ENCODE measurements at places on chromosomes 1 and 21. TPM values are rescaled to one million over a fixed set of nuclear protein-coding genes. Genes with fewer than 3 reads are reported as not detected.

- no peak for DNase-seq
Observed at GRCh38 chr21:42857216-42857615, 22.1 kb downstream of the WDR4 start.

DNA sequence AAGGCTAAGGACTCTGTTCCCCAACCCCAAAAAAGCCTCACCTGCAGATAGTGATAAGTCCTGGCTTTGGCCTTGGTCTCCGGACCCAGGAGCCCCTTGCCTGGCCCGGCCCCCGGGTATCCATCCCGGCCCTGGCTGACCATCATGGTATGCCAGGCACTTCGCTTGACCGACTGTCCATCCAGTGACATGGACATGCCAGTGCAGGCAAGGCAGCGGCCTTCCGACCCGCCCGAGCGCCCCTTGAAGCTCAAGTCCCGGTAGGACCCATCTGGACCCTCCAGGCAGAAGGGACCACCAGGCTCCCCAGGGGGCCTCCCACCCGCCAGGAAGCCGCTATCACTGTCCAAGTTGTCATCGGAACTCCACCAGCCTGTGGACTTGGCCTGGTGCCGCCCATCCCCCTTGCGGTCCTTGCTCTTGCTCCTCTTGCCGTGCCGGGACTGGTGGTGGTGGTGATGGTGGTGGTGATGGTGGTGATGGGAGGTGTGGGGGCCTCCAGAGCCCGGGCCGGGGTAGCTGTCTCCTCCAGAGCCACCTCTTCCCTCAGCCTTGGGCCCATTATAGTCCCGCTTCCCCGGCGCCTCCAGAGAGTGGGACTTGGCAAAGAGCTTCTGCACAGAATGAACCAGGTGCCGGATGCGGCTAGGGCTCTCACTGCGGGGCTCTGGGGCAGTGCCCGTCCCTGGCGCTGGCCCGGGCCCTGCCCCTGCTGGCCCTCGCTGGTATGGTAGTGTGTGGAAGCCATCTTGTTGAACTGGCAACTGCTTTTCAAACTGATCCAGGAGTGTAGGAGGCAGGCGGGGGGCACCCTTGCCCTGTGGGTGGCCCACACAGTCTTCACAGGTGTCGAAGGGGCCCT is 25.0 kb downstream of the DLGAP3 start:
- DNase-seq, result no peak

DNA sequence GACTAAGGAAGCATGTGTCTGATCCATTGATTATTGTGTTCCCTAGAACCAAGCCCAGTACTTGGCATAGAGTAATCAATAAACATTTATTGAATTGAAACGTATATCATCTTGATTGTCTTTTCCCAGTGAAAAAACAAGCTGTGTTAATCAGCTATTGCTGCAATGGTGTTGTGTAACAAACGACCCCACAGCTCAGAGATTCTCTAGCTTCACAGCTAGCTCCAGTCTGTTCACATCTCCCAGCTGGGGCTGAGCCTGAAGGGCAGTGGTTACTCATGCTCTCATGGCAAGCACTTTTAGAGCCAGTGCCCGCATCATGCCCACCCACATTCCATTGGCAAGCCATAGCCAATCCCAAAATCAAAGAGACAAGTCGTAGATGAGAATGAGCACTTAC is 237.4 kb upstream of the RAB4A start:
- no peak for DNase-seq

DNA sequence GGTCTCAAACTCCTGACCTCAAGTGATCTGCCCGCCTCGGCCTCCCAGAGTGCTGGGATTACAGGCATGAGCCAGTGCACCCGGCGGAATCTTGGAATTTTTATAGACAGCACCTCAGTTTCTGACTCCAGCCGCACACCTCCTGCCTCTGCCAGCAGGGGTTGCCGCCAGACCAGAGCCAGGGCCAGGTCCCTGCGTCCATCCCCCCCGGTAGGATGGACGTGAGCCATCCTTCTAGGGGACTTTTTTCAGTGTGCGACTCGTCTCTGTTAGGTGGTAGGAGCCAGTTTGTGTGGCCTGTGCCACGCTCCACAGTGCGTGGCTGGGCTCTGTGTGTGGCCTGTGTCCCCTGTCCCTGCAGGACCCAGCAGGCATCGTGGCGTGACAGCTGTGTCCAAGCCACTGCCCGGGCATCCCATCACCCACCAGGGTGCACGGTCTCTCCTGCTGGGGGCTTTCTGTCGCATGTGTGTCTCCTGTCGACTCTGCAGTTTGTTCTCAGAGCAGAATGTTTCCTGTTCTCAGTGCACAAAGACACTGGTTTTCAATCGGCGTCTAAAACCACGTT is 15.6 kb downstream of the CSTB start:
- no peak for DNase-seq

- DNase-seq, result peak; percentile 2
Observed at GRCh38 chr1:118291661-118292060, 106.6 kb upstream of the SPAG17 start.

DNA sequence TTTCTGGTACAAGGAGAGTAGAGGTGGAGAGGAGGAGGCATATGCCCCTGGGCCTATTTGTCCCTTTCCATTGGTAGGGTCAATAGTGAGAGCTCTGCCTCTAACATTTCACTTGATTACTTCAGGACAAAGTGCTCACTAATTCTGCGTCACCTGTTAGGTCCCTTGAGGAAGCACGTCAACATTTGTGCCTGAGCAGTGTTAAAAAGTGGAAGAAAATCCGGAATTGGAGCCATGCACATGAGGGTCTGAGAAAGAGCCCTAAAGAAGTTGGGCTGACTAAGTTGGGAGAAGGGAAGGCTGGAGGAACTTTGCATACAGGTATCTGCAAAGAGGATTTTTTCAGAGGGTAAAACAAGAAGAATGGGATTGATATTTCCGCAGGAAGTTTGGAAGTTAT is 1.9 kb downstream of the SLC25A44 start:
- DNase-seq, result no peak

DNA sequence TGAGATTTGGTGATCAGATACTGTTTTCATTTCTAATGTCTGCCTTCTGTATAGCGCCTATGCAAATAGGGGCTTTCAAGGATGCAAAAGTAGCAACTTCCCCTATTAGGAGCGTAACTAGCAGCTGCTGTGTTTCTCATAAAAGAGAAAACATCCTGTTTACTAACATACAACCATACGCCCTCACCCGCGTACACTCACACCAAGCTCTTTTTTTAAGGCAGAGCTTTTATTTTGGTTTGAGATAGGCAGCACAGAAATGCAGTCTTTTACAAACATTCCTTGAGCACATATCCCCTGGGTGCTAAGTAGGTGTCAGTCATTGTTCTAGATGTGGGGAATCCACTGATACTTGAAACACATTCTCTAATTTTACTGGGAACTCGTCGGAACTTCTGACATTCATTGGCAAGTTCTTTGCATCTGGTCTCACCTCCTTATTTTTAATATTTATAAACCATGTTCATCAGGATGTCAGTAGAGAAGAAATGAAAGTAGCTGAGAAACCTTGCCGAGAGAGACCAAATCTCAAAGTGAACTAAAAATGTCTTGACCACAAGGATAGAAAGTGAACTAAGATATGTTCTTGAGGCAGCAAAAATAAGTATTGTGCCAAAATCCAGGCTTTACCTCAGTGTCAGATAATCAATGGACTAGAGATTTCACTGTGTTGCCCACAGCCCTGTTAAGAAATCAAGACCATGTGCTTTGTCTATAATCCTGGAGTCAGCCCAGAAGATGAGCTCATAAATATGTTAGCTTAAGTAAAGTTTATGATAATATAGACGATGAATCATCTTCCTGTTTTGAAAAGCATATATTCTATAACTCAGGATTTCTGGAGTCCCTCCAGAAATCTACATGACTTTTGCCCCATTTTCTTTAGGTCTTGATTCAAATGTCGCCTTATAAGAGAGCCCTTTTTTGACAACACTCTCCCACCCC is 350.9 kb downstream of the ST6GALNAC3 start:
- peak; percentile 81 for DNase-seq

DNA sequence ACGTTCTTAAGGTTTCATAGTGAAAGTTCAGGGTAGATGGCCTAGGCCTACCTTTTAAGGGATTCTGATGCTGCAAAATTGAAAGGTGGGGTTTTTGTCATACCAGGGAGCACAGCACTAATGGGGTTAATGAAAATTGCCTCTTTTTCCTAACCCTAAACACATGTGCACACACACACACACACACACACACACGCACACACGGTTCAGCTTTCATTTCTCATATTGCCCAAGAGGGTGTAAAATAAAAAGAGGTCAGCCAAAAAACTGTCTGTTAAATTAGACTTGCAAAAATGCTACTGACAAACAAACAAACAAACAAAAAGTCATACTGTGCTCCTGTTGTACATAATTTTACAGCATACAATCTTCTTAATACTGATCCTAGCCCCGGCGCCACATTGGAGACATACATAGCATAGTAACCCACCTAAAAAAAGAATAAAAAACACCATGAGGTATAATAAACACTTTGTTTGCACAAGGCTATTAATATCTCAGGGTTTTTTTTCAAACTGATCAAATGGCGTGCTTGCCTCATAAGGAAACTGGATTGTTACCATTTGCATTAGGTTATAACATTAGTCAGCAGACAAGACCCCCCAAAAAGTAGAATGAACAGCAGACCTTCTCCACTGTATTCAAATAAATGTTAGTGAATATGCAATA is 69.1 kb downstream of the TGFB2 start:
- no peak for DNase-seq

GPX7 gene
- total RNA-seq, result 101 TPM

- no peak for DNase-seq
Observed at GRCh38 chr1:185497177-185497576, 180.1 kb upstream of the IVNS1ABP start.

BCL2L15 gene
- total RNA-seq, result 0.99 TPM

DNA sequence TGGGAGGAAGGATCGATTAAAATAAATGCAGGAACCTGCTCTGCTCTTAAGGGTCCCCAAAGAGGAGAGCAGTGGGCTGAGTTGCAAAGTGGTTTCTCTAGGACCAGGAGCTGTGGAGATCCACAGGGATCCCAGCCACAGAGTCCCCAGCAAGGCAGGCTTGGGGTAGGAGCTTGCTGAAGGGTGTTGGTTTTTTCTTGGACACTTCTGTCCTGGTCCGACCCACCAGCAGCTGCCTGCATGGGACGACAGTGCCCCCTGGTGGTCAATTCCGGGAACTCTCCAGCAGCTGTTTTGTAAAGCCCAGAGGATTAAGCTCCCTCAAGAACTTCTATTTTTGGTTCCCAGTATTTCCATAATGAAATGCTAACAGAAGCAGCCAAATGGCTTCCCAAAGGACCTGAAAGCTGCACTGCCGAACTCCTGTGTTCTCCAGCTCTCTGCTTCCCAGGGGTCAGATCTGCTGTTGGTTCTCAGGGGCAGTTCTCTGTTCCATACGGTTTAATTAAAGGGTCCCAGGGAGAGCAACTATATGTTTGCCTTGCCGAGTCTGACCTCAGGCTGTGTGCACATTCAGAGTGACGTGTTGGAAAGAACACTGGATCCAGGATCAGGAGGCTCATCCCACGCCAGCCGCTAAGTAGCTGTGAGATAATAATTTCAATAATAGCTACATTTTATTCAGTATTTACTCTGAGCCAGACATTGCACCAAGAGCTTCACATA is 23.2 kb downstream of the NENF start:
- peak; percentile 78 for DNase-seq

DEGS1 gene
- total RNA-seq, result 170 TPM

KIAA1614 gene
- 4.5 TPM for total RNA-seq

ADAMTS5 gene
- 18.2 TPM for total RNA-seq

- DNase-seq, result no peak
Observed at GRCh38 chr1:234871710-234872271, 256.8 kb downstream of the TOMM20 start.

CYP4A11 gene
- not detected for total RNA-seq

DNA sequence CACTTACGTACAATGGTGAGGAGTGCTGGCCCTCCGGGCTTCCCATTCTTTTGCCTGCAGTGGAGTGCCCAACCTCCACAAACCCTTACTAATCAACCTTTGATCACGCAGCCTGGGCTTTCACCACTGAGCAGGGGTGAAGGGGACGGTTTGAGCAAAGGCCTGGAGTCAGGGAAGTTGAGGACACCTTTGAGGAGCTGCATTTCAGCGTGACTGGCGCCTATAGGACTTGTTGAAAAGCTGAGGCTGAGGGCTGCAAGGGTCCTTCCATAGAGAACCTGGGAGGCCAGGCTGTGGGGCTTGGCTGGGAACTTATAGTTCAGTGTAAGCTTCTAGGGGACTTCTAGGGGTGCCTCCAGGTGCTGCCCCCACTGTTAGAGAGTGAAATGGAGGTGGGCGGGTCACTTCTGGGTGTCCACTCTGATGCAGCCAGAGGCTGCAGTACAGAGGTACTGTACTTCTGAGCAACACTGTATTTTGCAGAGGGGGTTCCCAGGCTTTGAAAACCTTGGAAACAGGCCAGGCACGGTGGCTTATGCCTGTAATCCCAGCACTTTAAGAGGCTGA is 9.8 kb downstream of the SYTL1 start:
- no peak for DNase-seq

GRCh38 chr1:63326473-63327380 is 4.4 kb downstream of the FOXD3 start:
- no peak for DNase-seq

DNA sequence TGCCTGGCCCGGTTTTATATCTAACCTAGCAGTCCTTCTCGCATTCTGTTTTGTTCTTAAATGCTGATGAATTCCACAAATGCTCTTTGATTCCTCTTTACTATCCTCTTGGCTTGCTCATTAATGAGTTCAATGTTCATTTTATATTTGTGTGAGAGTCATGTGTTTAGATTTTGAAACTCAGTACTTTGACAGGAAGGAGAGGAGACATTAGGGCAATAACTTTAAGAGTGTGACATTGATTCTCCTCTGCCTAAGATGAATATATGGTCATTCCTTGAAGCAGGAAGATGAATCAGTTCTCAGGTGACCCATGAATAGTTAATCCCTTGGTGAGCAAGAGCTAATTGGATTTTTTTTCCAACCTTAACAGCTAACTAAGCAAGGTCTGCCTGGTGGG is 84.1 kb downstream of the MRPS6 start:
- no peak for DNase-seq

DNA sequence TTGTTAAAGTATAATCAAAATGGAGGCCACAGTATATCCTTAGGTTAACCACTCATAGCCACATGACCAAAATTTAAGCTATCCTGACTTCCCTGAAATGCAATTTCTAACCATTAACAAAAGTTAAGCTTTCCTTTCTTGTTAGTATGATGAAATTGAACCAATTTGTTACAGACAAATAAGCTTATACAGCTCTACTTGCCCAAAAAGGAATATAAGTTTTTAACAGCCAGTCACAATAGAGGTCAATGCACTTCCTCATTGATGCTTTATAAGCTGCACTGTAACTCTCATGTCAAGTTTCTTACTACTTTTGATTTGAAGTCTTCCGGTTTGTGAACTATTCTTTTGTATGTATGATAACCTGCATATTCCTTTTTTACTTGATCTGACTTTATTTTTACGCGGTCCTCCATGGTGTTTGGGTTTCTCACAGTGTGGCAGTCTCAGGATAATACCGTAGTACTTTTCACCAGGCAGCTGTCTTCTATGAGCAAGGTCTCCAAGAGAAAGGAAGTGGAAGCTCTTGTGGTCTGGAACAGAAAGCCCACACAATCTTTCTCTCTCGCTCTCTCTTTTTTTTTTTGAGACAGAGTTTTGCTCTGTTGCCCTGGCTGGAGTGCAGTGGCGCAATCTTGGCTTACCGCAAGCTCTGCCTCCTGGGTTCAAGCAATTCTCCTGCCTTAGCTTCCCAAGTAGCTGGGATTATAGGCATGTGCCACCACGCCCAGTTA is 331.6 kb downstream of the SRGAP2C start:
- no peak for DNase-seq

MPL gene
- total RNA-seq, result 0.10 TPM

GRCh38 chr1:29011775-29012174 is 97.4 kb downstream of the EPB41 start:
- no peak for DNase-seq

GRCh38 chr1:36755303-36756230 is 272.9 kb upstream of the CSF3R start:
- DNase-seq, result no peak
